Inflammatory macrophage treated with lipopolysaccharide for 1 hour (primary cell): ENCODE measurements at places on chromosomes 6 and 20.

DNA sequence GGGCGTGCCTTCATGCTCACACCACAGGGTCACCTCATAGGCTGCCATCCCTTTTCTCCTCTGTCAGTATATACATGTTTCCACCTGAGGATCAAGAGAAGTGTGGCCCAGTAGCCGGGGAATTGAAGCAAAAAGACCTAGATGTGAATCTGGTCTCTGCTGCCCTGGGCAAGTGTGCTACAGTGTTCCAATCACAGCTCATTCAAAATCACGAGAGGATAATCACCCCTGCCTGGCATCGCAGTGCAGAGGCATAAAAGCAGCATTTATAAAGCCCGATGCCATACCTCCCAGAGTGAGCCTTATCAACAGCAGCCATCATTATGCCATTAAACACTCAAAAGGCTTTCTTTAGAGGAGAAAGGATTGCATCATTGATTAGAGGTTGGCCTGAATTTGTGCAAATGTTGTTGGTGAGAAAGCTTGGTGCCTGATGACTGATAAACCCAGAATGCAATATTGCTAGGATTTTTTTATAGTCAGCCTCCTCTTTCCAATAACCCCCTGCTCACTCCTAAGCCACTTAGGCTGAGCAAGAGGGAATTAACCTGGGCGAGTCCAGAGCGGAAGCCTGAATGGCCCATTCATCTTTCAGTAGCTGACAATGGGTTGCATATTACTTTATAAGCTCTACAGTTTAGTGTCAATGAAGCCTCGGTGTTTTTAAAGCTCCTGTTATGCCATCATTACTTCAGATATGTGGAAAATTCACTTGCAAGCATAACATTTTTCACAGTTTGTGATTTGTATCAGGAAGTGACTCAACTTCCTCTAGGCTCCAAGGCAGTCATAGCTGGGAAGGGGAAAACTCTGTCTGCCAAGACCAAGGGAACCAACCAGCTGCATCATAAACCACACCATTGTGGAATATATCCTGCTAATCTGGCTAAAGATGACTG is 92.5 kb upstream of the NXT1 start:
- DNase-seq: peak; percentile 82

DNA sequence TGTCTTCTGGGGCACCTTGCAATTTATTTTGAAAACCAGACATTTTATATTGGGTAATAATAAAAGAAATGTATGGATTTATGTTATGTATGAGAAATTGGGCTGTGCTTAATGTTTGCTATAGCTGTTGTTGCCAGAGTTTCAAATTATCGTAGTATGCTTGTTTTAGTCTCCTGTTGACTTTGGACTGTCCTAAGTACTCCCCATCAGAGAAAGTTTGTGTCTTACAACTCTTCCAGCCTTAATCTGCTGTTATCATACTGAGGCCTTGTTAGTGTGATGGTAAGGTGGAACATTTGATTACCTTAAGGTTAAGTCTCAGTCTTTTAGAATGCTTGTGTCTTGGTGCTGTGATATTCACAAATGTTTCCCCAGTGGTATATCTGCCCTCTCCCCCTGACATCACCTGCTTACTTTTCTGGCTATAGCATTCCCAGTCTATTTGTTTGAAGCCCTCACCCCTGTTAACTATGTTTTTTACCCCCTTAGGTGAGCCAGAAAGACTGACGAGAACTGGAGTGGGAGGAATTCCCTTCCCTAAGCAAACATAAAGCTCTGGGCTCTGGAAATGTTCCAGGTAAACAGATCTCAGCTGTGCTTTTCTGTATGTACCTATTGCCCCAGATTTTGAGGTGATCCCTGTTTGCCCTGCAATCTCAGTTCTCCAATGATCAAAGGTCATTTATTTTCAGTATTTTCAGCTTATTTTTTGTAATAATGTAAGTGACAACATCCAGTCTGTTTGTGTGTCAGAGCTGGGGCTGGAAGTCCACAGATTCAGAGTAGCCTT is 581.1 kb upstream of the CITED2 start:
- DNase-seq: no peak

DNA sequence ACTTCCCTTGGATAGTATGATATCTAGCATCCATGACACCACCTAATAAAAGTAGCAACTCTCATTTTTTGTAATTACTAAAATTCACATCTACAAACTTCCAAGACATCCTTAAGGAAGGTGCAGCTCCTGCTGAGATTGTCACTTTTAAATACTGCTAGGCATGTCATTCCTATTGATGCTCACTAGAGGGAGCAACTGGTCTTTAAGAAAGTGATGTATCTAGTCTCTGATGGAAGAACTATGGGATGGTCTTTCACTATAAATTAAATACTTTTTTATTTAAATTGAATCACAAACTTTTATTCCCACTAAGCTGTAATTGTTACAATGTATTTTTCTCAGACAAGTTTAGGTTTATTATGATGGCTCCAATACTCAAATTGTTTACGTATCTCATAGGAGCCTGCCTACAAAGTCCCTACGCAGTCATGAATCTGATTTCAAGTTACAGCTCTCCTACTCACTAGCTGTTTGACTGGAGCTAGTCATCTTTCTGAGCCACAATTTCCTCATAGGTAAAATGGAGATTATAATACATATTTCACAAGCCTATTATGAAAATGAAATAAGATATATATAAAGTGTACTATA is 8.1 kb upstream of the TSPYL1 start:
- DNase-seq: peak; percentile 75

GRCh38 chr6:28683945-28684538 is 158.4 kb downstream of the GPX5 start:
- DNase-seq: peak; percentile 32

- no peak for DNase-seq
Measured at GRCh38 chr6:16840291-16840690, 79.0 kb upstream of the ATXN1 start.

GRCh38 chr6:166752097-166752496 is 125.0 kb upstream of the RPS6KA2 start:
- DNase-seq: no peak

- DNase-seq: no peak
Measured at GRCh38 chr20:48124960-48125359, 339.7 kb upstream of the SULF2 start.

GRCh38 chr6:5172041-5172653 is 87.0 kb downstream of the PPP1R3G start:
- no peak for DNase-seq

DNA sequence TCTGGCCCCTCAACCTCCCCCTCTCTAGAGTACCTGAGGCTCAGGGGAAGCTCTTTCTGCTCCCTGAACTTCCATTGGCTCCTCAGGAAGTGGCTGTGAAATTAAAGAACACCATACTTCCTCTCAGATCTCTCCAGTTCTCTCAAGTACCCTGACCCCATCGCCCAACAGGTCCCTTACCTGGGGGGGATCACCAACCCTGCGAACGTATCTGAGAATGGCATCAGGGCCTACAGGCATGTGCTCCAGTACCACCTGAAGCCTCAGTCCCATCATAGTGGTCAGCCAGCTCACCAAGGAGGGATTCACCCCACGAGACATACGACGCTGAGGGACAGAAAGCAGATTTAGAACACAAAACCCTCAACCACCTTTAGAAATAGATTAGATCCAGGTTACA is 11.8 kb downstream of the BAG6 start:
- no peak for DNase-seq

- no peak for DNase-seq
Measured at GRCh38 chr20:59603781-59604541, at the start of gene PHACTR3. PHACTR3 (plus strand) TSS chr20:59604540; CDS start chr20:59605015, 475 bp downstream.

DNA sequence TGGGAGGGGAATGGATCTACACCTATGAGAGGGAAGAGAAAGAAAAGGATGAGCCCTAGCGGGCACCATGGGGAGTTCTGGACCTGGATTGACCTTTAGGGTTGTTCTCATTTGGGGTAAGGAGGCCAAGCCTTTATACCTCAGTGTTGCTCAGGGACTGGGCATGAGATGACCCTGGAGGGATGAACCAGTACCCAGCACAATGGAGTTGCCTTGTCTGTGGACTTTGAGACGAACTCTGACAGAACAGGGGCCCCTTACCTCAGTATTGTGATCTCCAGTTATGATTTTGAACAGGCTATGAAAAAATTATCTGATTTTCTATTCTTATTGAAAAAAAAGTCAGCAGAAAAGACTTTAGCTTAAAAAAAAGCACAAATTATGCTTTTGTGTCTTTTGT is 88.6 kb downstream of the FOXA2 start:
- no peak for DNase-seq

GRCh38 chr6:10884245-10884972 is 2.4 kb upstream of the SYCP2L start:
- no peak for DNase-seq

DNA sequence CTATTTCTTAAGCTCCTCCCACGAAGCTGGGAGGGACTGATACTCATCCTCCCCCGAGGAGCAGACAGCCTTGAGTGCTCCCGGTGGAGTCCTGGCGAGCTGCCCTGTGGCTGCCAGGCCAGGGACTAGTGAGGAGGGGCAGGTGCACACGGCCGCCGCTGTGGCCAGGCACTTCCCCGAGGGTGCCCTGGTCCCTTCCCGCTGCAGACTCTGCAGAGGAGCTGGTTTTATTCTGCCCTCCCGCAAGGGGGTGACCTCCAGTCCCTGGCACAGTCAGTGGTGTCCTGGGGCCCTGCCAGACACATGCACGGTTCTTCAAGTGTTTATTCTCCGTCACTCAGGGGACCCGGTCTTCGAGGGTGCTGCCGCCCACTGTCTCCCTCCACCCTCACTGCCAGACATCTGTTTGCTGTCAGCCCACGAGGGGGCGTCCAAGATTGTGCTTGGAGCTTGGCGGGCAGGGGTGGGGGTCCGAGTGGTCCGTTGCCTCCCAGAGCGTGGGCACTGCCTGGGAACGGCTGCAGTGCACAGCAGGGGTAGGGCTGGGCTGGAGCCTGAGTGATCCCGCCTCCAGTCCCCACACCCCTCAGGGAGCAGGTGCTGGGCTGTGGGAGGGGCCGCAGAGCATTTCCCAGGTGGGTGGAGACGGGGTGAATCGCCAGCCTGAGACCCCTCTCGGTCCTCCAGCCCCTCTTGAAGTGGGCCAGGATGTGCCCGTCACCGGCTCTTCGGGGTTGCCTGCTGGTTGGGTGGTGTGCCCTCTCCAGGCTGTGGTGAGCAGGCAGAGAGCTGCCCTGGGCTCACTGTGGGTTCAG is 3.1 kb upstream of the CABLES2 start:
- peak; percentile 17 for DNase-seq

DNA sequence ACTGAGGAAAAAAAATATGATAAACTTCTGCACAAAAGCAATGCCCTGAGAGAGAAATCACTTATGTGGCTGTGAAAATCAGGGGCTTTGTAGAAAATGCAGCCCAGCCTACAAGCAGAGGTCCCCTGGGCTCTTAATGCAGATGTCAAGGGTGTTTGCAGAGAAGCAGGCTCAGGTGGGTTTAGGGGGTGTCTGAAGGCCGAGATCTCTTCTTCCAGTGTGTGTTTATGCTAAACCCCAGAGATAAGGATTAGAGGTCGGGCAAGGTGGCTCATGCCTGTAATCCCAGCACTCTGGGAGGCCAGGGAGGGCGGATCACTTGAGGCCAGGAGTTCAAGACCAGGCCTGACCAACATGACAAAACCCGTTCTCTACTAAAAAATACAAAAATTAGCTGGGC is 78.5 kb downstream of the TMEM242 start:
- DNase-seq: no peak

DNA sequence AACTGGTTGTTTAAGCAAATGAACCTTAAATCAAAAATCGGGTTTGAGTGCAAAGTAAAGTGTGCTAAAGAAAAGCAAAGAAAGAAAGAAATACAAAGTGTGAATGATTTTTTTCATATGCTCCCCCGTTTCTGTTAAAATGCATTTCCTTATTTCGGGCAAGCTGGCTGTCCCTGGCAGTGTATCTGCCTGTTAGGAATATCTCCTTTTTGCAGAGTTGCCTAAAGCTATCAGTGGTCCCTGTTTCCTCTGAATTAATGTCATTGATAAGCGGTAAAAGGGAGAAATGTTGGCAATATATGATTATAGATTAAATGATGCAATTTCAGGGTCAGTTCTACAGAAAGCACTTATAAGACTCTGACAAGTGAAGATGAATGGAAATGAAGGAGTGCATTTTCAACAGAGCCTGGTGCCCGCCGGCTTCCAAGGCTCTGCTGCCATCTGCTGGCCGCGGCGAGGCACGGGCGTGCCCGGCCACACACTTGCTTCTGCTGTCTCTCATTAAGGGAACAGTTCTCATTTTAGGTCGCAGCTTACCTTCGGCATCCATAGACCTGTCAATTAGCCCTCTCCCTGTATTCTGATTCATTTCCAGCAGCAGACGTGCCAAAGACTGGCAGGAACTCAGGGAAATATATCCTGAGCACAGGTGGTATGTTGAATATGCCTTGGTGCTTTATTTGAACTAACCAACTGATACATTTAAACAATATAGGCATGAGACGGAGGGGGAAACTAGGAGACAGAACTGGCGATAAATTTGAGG is 381.9 kb downstream of the C6orf118 start:
- DNase-seq: peak; percentile 58

DNA sequence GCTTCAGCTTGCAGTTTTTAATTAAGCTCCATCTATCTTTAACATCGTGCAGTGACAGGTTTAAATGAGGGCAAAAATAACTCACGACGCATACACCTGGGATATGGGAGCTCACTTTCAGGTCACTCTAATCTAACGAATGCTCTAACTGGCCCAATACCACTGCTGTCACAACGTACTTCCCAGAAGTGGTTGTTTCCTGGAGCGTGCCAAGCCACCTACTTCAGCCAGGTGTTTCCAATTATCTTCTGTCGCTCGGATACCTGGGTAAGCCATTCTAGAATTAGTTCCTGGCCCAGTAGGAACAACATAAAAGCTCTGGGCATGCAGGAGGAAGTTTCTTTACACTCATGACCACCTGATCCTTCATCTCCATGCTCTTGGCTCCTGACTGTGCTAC is 147.4 kb downstream of the FOXC1 start:
- no peak for DNase-seq

DNA sequence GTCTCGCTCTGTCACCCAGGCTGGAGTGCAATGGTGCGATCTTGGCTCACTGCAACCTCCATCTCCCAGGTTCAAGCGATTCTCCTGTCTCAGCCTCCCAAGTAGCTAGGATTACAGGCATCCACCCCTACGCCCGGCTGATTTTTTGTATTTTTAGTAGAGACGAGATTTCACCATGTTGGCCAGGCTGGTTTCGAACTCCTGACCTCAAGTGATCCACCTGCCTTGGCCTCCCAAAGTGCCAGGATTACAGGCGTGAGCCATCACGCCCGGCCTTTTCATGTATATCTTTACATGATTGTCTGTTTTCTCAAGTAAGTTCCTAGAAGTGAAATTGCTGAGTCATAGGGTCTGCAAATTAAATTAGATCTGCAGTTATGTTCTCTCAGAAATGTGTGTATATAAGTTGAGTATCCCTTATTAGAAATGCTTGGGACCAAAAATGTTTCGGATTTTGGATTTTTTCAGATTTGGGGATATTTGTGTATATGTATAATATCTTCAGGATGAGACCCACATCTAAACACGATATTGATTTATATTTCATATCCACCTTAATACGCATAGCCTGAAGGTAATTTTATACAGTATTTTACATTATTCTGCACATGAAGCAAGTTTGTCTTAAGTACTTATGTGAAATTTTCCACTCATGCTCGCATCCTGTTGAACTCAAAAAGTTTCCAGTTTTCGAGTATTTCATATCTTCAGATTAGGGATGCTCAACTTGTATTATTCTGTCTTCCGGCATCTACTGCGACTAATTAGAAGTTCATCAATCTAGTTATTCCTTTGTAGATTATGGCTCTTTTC is 40.4 kb downstream of the TAB2 start:
- no peak for DNase-seq
